ENCODE measurements at places on chromosomes 16 and 17.
A peak's percentile ranks its signal among the peaks of the same experiment; 100 is the strongest.

DNA sequence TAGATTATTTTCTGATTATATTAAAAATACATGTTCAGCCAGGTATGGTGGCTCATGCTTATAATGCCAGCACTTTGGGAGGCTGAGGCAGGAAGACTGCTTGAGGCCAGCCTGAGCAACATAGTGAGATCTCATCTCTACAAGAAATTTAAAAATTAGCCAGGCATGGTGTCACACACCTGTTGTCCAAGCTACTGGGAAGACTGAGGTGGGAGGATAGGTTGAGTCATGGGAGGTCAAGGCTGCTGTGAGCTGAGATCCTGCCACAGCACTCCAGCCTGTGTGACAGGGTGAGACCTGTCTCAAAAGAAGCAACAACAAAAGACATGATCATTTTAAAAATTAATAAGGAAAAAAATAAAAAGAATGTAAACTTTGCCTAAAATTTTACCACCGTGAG is 40.7 kb downstream of the PRAC1 start:
- DNase-seq: no peak

DNA sequence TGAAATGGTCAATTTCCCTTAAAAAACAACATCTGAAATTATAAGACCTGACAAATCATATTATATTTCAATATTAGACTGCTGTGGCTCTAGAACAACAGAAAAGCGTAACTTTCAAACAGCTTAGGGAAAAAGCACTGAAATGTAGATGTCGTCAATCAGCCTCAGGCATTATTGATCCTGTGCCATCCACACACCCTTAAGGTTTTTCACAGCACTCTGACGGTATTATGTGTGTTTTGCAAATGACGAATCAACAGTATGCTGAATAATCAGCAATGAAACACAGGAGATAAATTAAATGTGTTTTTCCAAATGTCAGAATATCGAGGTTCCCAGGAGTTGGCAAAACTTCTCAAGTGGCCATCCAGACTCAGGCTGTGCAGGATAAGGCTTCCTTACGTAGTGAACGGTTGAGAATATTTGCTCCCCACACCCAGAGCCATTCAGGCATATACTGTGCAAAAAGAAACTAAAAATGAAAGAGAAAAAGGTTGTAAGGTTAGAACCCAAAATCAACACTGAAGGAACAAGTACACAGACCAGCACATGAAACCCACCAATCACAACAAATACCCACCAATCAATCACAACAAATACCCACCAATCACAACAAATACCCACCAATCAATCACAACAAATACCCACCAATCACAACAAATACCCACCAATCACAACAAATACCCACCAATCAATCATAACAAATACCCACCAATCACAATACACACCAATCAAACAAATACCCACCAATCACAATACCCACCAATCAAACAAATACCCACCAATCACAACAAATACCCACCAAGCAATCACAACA is 7.7 kb upstream of the MBTPS1 start:
- DNase-seq: no peak

- DNase-seq: peak; percentile 16
Observed at GRCh38 chr16:68128577-68129305, 43.6 kb downstream of the NFATC3 start.

GRCh38 chr17:74185571-74186185 is 17.8 kb upstream of the RPL38 start:
- no peak for DNase-seq

- DNase-seq: no peak
Observed at GRCh38 chr16:3215601-3216262, 19.2 kb downstream of the ZNF200 start.

DNA sequence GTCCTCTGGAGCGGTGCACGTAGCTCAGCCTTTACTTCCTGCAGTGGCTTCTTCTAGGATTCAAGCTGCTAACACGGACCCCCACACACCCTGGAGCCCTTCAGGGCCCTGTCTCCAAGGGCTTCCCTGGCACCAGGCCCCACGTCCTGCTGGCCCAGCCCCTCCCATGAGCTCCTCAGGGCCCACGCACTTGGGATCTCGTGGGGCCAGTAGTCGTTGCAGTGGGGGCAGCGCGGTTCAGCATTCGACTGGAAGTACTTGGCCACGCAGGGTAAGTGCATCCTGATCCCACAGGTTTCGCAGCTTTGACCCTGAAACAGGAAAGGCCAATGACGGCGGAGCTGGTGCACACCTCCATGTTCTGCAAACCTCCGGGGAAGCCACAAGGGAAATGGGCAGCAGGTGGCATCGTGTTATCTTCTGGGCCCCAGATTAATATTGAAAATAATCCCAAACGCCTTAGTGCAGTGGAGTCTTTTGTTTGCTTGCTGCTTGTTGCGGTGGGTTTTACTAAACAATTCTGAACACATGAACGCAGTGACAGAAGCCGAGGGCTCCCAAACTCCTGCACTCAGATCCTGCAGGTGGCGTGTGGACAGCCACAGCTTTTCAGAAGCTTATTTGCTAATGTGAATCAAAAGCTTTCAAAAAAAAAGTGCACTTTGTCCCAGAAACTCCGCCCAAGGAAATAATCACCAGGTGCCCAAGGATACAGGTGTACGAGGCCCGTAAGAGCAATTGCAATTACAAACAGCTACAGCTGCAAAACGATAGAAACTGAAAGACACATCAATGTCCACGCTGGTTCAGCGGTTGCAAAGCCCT is 22.4 kb downstream of the KDM8 start:
- no peak for DNase-seq

DNA sequence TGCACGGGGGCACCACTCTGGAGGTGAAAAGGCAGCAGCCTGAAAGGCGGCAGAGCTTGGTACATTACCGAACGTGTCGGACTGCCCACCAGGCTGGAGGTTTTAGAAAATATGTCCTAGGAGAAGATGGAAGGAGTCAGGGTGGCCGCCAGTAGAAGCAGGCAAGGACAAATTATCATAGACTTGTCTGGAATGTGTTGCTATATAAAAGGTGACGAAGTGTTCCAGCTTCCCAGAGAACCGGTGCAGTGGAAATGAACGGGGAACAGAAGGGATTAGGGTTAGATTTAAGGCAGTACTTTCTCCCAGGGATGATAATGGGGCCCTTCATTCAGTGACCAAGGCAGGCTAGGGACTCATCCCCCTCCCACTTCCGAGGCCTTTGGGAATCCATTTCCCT is 27.4 kb downstream of the PIPOX start:
- no peak for DNase-seq
